ENCODE measurements at places on chromosomes 5 and 9.
A peak's percentile ranks its signal among the peaks of the same experiment; 100 is the strongest.

DNA sequence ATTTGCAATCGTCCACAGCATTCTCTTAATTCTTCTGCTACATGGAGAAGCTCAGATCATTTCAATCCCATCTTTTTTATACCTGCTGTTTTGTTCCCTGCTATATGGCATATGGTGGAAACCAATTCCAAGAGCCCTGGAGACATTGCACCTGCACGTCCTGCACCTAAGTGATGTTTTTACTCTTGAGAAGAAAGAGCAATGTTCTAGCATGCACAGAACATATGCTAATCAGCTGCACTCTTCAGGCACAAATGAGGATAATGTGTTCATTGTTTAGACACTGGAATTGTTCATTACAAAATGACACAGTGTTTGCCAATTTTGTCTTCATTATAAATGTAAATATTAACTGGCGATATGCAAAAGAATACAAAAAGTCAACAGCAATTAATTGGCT lies 935.8 kb downstream of the TLE4 start:
- DNase-seq, result no peak
- H3K27ac ChIP-seq, result no peak overlapping the region
- H3K4me3 ChIP-seq, result no peak overlapping the region
- H3K4me1 ChIP-seq, result no peaks in the 10 kb centered on the region
- no peaks in the 10 kb centered on the region for H3K27me3 ChIP-seq
- no peaks in the 10 kb centered on the region for H3K36me3 ChIP-seq

GRCh38 chr9:74645007-74645639 lies 148.0 kb downstream of the RORB start:
- no peak for DNase-seq
- peaks cover 3% of the 10 kb centered on the region for H3K36me3 ChIP-seq
- H3K4me1 ChIP-seq, result no peaks in the 10 kb centered on the region

GRCh38 chr9:119967867-119968535 lies 598.8 kb upstream of the BRINP1 start:
- no peak overlapping the region for H3K27ac ChIP-seq
- H3K4me3 ChIP-seq, result no peak overlapping the region
- no peak for DNase-seq
- H3K4me1 ChIP-seq, result peaks cover 3% of the 10 kb centered on the region

- DNase-seq, result no peak
- no peaks in the 10 kb centered on the region for H3K36me3 ChIP-seq
These were observed 529.5 kb upstream of the ZNF462 start for GRCh38 chr9:106333481-106333880.

DNA sequence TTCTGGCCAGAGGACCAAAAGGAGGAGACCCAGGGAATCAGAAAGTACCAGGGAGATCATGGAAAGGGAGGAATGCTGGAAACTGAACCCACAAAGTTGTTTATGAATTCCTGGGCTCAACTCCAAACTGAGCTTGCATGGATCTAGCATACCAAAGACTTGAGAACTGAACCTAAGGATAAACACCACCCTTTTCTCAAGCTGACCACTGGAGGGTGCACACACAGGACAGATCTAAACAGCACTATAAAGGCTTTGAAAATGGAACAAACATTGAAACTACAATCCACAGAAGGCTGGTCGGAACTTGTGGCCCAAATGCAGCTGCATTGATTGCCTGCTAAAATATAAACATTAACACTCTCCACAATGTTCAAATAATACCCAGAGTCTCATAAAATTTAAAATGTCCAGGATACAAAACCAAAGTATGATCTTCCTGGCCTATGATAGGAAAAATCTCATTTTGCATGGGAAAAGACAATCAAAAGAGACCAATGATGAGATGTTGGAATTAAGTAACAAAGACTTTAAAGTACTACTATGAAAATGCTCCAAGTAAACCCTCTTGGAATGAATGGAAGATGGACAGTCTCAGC lies 15.6 kb upstream of the IRF1 start:
- no peak overlapping the region for H3K27ac ChIP-seq

GRCh38 chr5:147782110-147783028 lies at the start of gene JAKMIP2:
Gene JAKMIP2 (minus strand): TSS chr5:147782728. CDS start chr5:147671806, 110,922 bp downstream.
- no peaks in the 10 kb centered on the region for H3K27me3 ChIP-seq
- H3K4me1 ChIP-seq, result peaks cover 25% of the 10 kb centered on the region
- peaks cover 8% of the 10 kb centered on the region for H3K36me3 ChIP-seq
- H3K27ac ChIP-seq, result peak within 1 kb of the TSS; percentile 95

DNA sequence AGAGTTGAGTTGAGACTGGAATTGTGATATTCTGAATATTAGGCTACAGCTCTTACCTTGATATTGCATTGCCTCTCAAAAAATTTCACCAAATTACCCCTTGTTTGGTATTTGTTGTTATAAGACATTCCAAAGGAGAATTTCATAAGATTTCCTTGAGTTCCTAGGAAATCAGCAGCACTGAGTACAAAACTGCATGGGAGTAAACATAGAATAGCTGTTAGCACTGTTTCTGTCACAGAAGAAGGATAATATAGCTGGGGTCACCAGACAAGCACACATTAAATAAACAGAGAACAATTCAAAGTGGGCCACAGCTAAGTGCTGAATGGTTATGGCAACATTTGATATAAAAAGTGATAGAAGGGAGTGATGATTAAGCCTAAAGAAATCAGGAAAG lies 724.3 kb downstream of the PRELID2 start:
- no peaks in the 10 kb centered on the region for H3K27me3 ChIP-seq
- no peaks in the 10 kb centered on the region for H3K36me3 ChIP-seq
- no peak overlapping the region for H3K4me3 ChIP-seq
- no peak overlapping the region for H3K27ac ChIP-seq
- no peaks in the 10 kb centered on the region for H3K4me1 ChIP-seq

- no peak overlapping the region for H3K27ac ChIP-seq
- peaks cover 15% of the 10 kb centered on the region for H3K27me3 ChIP-seq
- no peaks in the 10 kb centered on the region for H3K4me1 ChIP-seq
- no peak for DNase-seq
- no peak overlapping the region for H3K4me3 ChIP-seq
- H3K36me3 ChIP-seq, result no peaks in the 10 kb centered on the region
These were observed 34.6 kb downstream of the GADD45G start for GRCh38 chr9:89639367-89639795.

DNA sequence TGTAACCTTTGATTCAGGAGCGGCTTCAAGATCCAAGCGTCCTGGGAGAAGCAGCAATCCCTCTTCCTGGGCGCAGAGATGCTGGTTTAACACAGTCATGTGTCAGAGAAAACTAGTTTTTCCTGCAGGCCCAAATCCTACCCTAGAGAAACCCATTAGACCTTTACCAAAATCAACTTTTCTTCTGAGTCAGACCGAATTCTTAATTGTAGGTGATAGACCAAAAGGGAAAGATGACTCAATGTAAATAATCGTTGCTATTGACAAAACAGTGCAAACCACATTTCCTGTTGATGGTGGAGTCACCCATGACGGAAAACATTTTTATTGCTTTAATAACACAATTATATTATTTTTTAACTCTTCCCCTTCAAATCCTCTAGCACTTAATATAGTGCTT lies 40.1 kb downstream of the SLC1A1 start:
- H3K4me1 ChIP-seq, result peaks cover 20% of the 10 kb centered on the region
- no peaks in the 10 kb centered on the region for H3K27me3 ChIP-seq
- DNase-seq, result no peak
- H3K36me3 ChIP-seq, result peaks cover 2% of the 10 kb centered on the region
- no peak overlapping the region for H3K4me3 ChIP-seq

- no peaks in the 10 kb centered on the region for H3K27me3 ChIP-seq
- DNase-seq, result no peak
- H3K4me3 ChIP-seq, result no peak overlapping the region
- H3K4me1 ChIP-seq, result peaks cover 48% of the 10 kb centered on the region
- H3K27ac ChIP-seq, result peak overlapping the region; percentile 84
- no peaks in the 10 kb centered on the region for H3K36me3 ChIP-seq
These were observed 76.9 kb downstream of the MED27 start for GRCh38 chr9:132002643-132003318.

- H3K4me3 ChIP-seq, result no peak overlapping the region
- no peaks in the 10 kb centered on the region for H3K4me1 ChIP-seq
- H3K27ac ChIP-seq, result no peak overlapping the region
- no peaks in the 10 kb centered on the region for H3K27me3 ChIP-seq
- no peaks in the 10 kb centered on the region for H3K36me3 ChIP-seq
- DNase-seq, result no peak
These were observed 40.3 kb downstream of the KIAA1958 start for GRCh38 chr9:112526973-112527372.

GRCh38 chr5:82975812-82976211 lies 101.4 kb downstream of the TMEM167A start:
- H3K4me3 ChIP-seq, result no peak overlapping the region
- H3K27ac ChIP-seq, result no peak overlapping the region
- peaks cover 12% of the 10 kb centered on the region for H3K27me3 ChIP-seq

DNA sequence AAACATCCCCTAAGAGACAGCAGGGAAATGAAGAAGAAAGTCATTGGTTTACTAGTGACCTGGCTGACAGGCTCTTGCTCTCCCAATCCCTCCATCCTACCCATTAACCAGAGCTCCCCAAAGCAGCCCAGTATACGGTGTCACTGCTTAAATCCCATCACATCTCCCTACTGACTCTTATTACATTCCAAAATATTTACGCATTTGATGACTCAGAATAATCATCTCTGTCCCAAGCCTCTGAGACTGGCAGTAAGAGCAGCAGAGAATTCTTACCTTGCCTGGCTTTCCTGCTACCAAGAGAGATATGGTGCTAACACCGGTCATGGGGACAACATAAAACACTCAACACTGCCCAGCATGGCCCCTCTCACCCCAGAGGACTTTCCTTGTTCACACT lies 20.2 kb upstream of the WHRN start:
- peaks cover 1% of the 10 kb centered on the region for H3K4me1 ChIP-seq
- H3K27ac ChIP-seq, result no peak overlapping the region
- no peak for DNase-seq
- H3K27me3 ChIP-seq, result peaks cover 84% of the 10 kb centered on the region

- H3K4me3 ChIP-seq, result no peak overlapping the region
- no peak overlapping the region for H3K27ac ChIP-seq
- no peaks in the 10 kb centered on the region for H3K36me3 ChIP-seq
These were observed 6.9 kb downstream of the SOHLH1 start for GRCh38 chr9:135692410-135692809.

GRCh38 chr5:159838551-159839222 lies 77.6 kb upstream of the ADRA1B start:
- H3K4me3 ChIP-seq, result no peak overlapping the region
- no peaks in the 10 kb centered on the region for H3K4me1 ChIP-seq
- no peak for DNase-seq

GRCh38 chr5:171657473-171657872 lies 128.1 kb upstream of the SMIM23 start:
- no peak overlapping the region for H3K27ac ChIP-seq
- no peaks in the 10 kb centered on the region for H3K36me3 ChIP-seq
- no peak overlapping the region for H3K4me3 ChIP-seq
- no peaks in the 10 kb centered on the region for H3K4me1 ChIP-seq

DNA sequence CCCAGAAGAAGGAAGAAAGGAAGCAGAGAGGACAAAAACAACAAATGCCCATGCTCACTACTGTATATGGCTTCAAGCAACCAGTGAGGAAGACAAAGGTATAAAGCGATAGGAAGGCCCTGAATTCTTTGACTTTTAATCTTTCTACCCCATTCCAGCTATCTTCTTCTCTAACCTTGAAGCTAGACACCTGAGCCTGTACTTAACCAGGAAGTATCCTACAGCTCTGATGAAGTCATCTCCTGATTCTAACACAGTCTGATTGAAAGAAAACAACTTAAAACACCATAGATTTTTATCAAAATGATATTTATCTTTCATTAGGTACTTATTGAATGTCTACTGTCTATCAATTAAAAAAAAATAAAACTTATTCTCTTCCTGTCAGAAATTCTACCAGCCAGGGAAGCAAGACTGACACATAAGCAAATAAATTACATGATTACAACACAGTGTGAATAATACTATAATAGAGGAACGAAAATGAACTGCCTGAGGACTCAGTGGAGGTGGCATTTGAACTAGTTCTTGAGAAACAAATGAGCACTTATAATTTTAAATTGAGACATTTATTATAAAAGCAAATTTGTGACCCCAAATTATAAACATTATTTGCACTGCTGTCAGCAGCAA lies 123.3 kb upstream of the ELL2 start:
- no peak for DNase-seq
- no peak overlapping the region for H3K4me3 ChIP-seq
- peaks cover 6% of the 10 kb centered on the region for H3K27me3 ChIP-seq
- no peaks in the 10 kb centered on the region for H3K4me1 ChIP-seq
- no peak overlapping the region for H3K27ac ChIP-seq
- H3K36me3 ChIP-seq, result no peaks in the 10 kb centered on the region

- H3K27ac ChIP-seq, result no peak overlapping the region
- peaks cover 3% of the 10 kb centered on the region for H3K4me1 ChIP-seq
- H3K4me3 ChIP-seq, result no peak overlapping the region
- no peaks in the 10 kb centered on the region for H3K27me3 ChIP-seq
- no peak for DNase-seq
- peaks cover 28% of the 10 kb centered on the region for H3K36me3 ChIP-seq
These were observed 2.8 kb upstream of the SMARCA2 start for GRCh38 chr9:2012347-2012746.

DNA sequence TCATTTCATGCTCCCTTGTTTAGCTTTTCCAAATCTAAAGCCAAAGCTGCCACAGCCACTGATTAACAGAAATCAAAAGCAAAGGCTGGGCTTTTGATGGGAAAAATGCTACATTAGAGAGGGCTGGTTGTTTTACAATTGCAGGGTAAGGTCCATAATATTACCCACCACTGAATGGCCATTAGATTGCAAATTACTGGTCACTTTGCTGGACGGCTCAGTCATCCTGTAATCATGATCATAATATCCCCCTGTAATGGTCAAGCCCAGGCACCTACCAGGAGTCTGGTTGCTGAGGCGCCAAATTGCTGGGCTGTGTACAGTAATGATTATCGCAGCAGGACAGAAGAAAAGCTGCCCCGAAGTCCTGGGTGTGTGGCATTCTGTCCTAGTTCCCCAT lies 286.5 kb downstream of the ZSWIM6 start:
- H3K4me3 ChIP-seq, result no peak overlapping the region
- peaks cover 79% of the 10 kb centered on the region for H3K27me3 ChIP-seq
- no peaks in the 10 kb centered on the region for H3K4me1 ChIP-seq
- no peak for DNase-seq

DNA sequence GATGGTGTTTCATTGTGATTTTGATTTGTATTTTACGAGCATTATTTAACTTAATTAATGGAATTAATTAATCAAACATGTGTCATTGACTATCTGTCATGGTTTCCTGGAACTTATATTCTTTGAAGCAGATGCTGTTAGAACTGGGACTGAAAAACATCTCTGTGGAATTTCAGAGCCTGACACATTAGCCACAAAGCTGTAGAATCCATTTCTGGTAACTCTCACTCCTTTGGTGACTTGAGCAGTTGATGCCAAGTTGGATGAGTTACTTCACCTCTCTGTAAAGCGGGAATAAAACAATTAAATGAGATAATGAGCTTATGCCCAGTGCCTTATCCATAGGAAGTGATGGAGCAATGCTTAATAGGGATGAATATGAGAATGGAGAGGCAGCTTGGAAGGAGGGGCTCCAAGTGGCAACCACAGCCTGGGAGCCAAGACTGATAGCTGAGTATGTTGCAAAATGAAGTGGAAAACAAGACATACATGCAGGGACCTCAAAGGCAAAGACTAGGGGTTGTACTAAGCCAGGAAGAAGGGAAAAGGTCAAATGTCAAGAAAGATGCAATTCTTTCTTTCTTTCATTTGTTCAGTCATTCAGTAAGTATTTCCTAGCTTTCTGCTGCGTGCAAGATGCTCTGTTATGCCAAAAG lies 23.1 kb upstream of the ADRA1B start:
- H3K36me3 ChIP-seq, result no peaks in the 10 kb centered on the region
- H3K27ac ChIP-seq, result no peak overlapping the region
- H3K4me3 ChIP-seq, result no peak overlapping the region
- DNase-seq, result no peak
- peaks cover 2% of the 10 kb centered on the region for H3K4me1 ChIP-seq
- peaks cover 64% of the 10 kb centered on the region for H3K27me3 ChIP-seq

GRCh38 chr5:171634511-171634910 lies 151.1 kb upstream of the SMIM23 start:
- H3K4me3 ChIP-seq, result no peak overlapping the region
- H3K27ac ChIP-seq, result no peak overlapping the region
- no peaks in the 10 kb centered on the region for H3K36me3 ChIP-seq
